ENCODE measurements at places on chromosomes 6 and 20.

DNA sequence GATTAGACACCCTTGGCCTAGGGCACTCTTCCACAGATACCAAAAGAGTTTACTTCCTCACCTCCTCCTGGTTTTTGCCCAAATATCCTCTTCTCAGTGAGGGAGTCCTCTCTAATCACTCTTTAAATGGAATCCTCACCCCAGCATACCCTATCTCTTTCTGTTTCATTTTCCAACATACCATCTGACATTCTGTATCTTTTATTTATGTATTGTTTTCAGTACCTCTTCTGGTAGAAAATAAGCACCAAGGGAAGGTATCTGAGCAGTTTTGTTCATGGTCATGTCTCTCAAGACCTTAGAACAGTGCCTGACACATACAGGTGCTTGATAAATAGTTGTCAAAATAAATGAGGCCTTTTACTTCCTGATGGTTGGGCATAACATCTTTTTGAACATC is 55.1 kb downstream of the KIAA0408 start:
- DNase-seq = no peak

DNA sequence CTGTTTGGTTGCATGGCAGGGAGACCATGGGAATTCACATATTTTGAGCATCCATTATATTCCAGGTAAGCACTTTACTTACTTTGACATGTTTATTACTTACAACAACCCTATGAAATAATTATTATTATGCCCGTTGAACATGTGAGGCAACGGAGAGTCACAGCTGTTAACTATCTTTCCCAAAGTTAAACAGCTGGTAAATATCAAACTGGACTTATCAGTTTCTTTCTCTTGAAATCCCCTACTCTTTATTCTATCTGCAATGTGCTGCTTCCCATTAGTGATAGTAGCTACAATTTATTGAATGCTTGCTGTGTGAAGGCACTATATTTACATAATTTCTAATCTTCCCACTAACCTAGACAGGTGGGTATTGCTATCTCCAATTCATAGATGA is 847.7 kb upstream of the MAP3K7 start:
- no peak for DNase-seq

GRCh38 chr6:8958894-8959511 is 523.7 kb upstream of the SLC35B3 start:
- no peak for DNase-seq

DNA sequence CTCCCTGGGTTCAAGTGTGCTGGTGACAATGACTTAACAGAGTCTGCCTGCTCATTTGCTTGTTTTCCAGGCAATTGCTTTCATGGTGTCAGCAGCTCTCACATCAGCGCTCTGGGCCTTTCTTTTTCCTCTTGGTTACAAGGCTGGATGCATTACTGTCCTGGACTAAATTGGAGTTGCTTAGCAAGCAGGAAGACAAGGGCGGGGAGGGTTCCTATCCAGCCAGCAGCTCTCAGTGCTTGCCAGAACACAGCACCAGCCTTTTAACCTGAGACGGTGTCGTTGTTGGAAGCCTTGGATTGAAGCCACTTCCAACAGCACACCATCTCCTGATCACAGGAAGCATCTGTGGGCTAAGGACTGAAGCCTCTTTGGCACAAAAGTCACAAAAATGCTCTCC is 606.9 kb downstream of the CDH26 start:
- DNase-seq = no peak

DNA sequence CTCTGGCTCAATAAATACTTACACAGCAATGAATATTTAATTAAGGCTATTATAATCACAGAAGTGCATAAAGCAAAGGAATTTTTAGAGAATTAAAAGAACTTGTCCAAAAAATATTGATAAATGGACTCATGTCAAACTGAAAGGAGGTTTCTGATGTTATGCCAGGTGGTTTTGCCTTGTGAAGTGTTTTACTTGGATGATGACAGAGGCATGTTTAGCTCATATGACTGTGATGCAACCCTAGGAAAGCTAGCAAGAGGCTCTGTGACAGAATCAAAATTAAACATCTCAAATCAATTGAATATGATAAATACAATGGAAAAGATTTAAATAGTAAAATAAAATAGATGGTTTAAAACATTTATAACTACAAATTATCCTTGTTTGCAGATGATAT is 137.3 kb downstream of the TMEM200A start:
- DNase-seq = no peak

DNA sequence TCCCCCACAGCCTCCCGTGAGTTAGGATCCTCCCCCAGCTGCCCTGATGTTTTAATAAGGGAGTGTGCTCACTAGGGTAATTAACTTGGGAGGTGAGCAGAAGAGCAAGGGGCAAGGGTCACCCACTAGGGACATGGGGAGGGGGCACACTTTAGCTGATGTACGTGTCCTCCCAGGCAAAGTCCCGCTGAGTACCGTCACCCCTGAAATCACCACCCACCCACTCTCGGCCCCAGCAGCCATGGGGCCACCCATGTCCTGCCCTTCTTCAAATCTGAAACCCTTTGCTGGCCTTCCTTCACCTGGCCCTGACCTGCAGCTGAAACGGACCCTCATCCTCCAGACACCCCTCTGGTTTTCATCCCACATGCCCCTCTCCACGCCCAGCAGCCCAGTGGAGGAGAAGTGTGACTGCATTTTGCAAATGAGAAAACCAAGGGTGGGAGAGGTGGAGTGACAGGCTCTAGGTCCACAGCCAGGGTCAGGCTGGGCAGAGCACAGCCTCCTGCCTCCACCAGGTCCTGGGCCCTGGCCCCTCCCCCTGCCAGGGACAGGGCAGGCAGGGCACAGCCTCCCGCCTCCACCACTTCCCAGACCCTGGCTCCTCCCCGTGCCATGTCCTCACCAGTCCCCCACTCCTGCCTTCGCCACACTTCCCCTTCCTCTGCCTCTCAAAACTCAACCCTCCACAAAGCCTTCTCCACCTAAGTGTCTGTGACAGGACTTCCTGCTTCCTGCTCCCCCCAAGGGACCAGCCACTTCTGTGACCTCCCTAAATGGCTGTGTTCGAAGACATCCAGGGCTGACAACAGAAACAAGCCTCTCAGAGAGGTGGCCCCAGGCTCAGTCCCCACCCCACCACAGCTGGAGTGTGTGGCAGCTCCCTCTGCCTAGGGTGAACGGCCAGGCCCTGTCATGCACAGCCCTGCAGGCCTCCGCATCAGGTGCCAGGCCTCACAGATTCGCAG is 15.1 kb downstream of the ACSS1 start:
- no peak for DNase-seq

GRCh38 chr20:45320948-45321595 is 13.0 kb upstream of the MATN4 start:
- DNase-seq = no peak

DNA sequence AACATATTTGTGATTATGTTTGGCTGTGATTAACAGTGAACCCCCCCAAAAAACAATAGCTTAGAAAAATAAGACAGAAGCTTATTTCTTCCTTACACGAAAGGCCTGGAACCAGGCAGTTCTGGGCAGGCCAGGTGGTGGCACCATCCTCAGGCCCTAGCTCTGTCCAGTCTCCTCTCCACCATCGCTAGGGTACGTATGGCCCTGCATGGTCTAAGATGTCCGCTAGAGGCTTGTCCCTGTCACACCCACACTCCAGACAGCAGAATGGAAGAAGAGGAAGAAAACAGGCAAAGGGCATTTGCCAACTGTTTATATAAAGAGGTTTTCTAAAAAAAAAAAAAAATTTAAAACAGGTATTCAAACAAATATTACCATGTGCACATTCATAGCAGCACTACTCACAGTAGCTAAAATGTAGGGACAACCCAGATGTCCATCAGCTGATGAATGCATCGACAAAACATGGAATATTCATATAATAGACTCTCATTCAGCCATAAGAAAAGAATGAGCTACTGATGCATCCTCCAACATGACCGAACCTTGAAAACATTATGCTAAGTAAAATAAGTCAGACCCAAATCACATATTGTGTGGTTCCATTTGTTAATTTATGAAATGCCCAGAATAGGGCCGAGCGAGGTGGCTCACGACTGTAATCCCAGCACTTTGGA is 6.7 kb downstream of the TGM3 start:
- no peak for DNase-seq

DNA sequence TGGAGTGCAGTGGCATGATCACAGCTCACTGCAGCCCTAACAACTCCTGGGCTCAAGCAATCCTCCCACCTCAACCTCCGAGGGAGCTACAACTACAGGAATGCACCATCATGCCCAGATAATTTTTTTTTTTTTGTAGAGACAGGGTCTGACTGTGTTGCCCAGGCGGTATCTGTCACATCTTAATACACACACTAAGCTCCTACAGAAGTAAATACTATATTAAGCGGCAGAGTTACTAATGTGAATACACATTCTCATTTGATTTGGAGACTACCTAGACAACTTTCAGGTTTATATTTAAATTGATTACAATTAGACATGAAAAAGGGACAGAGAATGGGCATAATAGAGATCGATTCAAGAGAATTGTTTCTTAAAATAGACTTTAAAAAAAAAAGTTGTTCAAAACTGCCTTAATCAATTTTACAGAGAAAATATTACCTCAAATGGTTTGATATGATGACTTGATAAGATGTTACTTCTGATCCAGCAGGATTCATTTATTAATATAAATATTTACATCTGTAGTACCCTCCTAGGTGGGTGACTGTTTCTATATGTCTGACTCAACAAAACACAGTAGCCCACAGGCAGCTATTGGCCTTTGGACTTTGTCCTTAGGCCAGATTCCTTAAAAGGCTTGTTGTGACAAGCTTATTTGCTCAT is 7.1 kb upstream of the LOC128125822 start:
- DNase-seq = no peak

DNA sequence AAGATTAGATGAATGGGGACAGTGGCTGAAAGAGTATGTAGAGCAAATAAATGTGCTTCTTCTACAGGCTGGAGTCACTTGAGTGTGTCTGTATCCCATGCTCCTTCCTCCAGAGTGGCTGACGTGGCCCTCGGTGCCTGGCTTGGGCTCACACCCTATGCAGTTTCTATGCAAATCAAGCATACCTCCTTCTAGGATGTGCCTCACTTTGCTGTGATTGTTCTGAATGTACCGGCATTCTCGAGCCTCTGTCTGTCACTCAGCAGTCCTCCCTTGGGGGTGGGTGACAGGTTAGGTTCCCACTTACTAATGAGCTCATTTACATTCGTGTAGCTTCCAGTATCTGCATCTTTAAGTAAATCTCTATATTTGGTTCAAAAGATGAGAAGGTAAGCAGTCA is 55.1 kb upstream of the HDDC2 start:
- no peak for DNase-seq

- DNase-seq = no peak
Observed at GRCh38 chr20:19321176-19321575, 108.7 kb downstream of the SLC24A3 start.

DNA sequence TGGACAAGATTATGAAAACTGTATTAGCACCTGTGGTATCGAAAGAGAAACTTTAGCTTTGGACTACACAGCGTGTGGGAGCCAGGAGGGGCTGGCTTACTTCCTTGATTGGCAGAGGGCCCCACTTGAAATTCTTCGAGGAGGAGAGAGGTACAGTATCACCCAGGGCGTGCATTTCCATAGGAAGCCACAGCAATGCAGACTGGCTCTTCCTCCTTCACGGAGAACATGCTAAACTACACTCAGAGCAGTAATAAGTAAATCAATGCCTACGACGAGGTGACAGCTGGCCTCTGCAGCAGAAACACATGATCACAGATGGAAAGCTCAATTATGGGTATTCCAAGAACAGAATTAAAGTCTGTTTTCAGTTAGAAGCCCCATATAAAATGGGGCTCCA is 44.2 kb downstream of the MYLK4 start:
- DNase-seq = no peak

DNA sequence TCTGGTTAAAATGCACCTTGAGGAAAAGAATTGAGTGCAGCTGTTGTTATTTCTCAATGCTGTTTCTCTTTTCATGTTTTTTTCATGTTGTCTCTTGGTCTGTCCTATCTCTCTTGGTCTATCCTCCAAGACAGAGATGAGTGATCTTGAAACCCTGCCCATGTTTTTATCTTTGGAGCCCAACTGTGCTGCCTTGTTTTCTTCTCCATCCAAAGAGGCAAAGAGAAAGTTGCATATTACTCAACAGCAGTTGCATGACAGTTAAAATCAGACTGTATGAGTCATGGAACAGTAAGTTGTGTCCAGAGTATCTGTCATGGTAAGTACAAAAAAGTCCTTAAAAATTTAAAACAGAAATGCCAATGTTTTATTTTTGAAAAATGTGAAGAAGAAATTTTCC is 26.2 kb downstream of the BCAS1 start:
- DNase-seq = no peak

DNA sequence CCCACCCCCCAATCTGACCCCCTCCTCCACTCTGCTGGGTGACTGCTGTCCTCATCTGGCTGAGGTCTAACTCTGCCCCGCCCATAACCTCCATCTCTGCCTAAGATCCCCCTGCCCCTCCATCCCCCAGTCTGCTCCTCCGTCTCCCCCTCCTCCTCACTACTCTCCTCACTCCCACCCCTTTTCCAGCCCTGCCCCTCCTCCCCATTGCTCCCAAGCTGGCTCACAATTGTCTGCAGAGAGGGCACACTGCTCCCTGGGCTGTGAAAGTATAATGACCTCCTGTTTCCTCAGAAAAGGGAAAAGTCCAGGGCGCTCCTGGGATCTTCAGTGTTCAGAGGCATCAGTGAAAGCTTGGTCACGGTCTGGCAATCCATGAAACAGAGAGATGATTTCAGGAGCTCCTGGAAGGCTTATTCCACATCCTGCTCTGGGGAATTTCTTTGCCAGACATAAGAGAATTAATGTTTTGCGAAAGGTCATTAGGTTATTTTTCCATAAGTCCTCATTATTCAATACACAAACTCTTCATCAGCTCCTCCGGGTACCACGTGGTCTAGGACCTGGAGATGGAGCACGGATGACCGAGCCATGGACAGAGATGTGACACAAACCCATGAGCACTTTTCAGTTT is 21.5 kb downstream of the CST5 start:
- no peak for DNase-seq
